ENCODE measurements at places on chromosomes 4 and X.
A peak's percentile ranks its signal among the peaks of the same experiment; 100 is the strongest.

GRCh38 chrX:54042609-54043021 is 1.7 kb downstream of the PHF8 start:
- DNase-seq = peak; percentile 51

DNA sequence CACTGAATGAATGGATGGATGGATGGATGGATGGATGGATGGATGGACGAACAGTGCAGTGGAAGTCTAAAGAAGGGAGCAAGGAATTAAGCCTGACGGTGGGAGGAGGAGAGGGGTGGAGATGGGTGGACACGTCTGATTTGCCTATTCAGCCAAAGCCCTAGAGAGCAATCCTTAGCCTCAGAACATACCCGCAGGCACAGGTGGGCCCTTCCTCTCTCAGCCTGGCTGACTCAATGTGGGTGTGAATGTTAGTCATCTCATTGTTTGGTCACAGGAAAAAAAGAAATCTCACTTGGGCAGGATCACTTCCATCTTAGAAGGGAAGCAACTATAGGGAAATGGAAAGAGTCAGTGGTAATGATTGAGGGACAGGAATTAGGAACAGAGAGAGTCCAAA is 165.9 kb downstream of the PJA1 start:
- DNase-seq = no peak

DNA sequence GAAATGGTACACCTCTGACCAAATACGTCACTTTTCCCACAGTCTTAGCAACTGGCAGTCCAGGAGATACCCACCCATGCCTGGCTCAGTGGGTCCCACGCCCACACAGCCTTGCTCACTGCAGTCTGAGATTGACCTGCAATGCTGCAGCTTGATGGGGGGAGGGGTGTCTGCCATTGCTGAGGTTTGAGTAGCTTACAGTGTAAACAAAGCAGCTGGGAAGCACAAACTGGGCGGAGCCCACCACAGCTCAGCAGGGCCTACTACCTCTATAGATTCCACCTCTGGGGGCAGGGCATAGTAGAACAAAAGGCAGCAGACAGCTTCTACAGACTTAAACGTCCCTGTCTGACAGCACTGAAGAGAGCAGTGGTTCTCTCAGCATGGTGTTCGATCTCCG is 52.7 kb downstream of the AMER1 start:
- no peak for DNase-seq

GRCh38 chr4:155612074-155612473 is 54.6 kb upstream of the GUCY1A1 start:
- no peak for DNase-seq

DNA sequence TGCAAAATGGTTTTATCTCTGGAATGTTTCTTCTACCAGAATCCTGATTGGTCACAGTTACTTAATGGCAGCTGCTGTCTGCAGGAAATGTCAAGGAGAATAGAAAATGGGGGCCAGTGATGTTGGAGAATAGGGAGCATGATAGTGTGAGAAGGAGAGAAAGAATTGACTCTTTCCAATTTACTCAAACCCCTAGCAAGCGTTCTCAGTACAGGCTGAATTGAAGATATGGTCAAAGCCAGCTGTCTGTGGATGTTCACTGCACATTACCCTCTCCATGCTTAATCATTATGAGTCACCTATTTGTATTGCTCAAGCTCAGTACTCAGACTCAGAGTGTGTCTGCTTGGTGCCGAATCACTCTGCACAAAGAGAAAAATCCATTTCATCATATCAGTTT is 57.8 kb upstream of the FAM47B start:
- peak; percentile 83 for DNase-seq

- DNase-seq = no peak
Observed at GRCh38 chrX:5936438-5936837, 292.2 kb downstream of the NLGN4X start.

- no peak for DNase-seq
Observed at GRCh38 chrX:86263526-86263925, 115.3 kb downstream of the DACH2 start.

DNA sequence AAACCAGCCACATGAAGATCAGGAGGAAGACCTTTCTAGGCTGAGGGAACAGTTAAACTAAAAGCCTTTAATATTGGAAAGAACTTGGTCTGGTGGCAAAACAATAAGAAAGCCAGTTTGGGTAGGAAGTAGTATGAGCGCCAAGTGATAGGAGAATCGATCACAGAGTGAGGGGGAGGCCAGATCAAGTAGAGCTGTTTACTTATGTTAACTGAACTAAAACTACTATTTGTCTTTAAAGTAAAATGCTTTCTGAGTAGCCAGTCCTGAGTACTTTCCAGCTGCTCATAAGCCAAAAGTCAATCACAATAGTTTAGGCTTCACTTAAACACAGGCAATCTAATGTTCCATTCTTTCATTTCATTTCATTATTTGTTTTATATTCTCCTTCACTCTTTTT is 62.8 kb upstream of the RPA4 start:
- no peak for DNase-seq

GRCh38 chr4:3468154-3468553 is 5.0 kb downstream of the DOK7 start:
- DNase-seq = no peak

DNA sequence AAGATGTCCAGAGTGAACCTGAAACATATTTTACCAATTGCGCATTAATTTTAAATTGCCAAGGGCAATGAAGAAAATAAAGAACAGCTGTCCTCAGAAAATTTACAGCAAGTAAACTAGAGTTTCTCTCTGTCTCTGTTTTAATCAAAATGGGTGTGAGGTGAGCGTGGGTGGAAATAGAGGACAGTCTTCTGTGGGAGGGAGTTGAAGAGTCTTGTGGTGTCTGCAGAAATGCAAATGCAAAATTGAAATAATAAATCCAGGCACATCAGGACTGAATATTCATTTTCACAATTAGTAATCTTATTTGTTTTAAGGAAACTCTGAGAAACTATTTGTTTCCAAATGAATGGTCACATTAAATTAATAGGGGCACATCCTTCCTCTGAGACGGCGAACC is 192.0 kb downstream of the ARHGAP10 start:
- no peak for DNase-seq

- no peak for DNase-seq
Observed at GRCh38 chrX:132984058-132984650, 25.7 kb upstream of the HS6ST2 start.

- no peak for DNase-seq
Observed at GRCh38 chr4:55259294-55259693, 86.7 kb upstream of the SRD5A3 start.

- no peak for DNase-seq
Observed at GRCh38 chrX:146264763-146265375, 447.2 kb downstream of the SLITRK2 start.

DNA sequence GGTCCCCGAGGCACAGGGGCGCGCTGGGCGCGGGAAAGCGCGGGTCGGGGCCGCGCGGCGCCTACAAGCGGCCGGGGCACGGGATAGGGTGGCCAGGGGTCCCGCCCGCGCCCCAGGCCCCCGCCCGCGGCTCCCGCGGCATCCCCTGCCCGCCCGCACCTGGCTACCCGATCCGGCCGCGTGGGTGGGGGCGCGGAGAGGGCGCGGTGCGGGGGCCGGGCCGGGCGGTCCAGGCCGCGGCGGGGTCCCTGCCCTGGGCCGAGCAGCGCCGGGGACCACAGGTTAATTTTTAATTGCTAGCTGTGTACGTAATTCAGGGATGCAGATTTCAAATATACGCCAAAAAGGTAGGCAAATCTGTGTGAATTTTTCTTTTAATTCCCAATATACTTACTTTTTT is 44.3 kb upstream of the FAM47C start:
- DNase-seq = no peak

DNA sequence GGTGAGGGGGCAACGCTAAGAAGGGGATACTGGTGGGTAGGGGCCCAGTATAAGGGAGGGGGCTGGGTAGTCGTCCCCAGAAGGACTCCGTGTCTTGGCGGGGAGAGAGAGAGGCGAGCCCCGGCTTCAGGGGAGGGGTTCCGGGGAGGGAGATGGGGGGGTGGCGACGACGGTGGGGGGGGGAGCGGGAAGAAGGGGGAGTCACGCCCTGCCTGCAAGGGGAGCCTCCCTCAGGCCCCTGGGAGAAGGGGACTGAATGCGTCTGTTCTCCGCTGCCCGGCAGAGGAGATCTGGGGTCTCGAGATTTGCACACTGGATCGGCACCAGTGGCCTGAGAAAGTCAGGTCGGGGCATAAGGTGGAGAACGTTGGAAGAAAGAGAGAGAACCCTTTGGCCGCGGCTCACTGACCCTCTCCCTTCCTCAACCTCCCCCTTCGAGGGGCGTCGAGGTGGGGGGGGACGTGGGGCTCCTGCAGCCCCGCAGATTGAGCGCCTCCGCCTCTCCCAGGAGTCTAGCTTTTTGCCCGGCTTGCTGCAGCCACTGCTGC is 609 bp upstream of the BCORL1 start:
- DNase-seq = no peak

DNA sequence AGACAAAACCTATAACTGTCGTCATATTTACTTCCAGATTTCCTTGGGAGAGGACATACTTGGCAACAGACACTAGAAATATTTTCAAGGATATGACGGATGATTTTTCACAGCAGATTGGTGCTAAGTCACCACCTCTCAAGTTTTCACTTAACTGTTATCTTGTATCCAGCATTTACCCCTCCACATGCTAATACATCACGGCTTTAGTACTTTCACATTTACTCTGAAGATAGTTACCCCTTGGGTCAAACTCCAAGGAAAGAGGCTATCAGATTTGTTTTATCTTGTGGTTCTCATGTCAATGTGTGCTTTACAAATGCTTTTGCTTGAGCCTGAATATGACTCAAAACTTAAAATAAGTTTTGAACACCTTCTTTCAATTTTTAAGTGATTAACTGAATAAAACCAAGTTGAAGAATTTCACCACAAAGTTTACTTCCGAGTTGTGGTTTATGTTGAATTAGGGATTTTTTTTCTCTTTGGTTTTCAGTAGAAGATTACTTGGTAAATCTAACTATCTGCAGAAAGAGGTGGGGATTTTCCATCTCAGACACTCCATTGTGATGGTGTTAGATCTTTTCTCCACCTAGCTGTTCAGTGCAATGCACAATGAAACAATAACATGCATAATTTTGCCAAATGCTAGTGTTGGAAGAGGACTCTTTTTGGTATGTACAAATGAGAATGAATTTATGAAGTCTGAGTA is 75.4 kb upstream of the FAT1 start:
- DNase-seq = no peak

- DNase-seq = no peak
Observed at GRCh38 chr4:20119141-20119540, 132.6 kb upstream of the SLIT2 start.

GRCh38 chr4:80049402-80049801 is 23.6 kb downstream of the ANTXR2 start:
- DNase-seq = no peak

GRCh38 chr4:138062929-138063328 is 179.2 kb downstream of the SLC7A11 start:
- DNase-seq = peak; percentile 67

GRCh38 chr4:7816771-7817170 is 122.9 kb downstream of the AFAP1 start:
- no peak for DNase-seq

DNA sequence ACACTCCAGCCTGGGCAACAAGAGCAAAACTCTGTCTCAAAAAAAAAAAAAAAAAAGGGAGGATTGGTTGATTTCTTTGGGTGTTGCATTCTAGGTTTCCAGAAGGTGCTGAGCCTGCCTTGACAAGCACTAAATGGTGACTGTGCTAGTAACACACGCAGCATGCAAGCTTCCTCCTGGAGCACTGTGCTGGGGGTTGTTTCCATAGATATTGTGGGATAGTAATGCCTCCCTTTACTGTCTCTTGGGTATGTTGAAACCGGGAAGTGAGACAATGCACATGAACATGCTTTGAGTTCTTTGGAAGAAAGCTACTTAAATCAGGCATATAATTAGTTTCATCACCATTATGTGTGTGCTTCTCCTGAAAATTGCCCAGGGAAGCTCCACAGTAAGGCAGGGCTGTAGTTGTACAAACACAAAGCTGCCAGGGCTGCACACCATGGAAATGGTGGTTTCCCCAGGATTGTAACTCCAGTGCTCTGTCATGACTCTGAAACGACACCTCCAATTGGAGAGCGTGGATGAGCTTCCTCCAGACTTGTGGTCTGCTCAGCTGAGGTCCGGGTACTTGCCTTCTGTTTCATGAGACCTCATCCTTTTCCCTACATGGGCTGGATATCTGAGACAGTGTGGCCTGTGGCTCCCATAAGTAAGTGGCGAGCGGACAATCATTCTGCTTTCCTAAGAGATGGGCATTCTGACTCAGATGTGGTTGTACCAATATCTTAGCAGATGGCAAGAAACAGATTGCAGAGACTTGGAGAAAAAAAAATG is 31.5 kb upstream of the STOX2 start:
- no peak for DNase-seq

DNA sequence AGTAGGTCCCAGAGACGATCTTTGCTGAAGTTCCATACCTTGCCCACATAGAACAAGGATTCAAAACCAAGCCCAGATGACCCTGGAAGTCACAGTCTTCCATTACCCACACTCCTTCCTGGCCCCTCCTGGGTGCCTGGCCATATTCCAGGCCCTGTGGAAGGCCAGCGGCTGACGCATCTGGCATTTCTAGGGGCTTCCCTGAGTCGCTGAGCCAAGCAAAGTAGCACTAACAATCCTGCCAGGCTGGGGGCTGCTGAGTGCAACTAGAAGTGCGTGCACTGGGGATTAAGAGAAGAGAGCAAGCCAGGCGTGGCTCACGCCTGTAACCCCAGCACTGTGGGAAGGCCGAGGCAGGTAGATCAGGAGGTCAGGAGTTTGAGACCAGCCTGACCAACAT is 175.2 kb upstream of the CPEB2 start:
- DNase-seq = no peak

DNA sequence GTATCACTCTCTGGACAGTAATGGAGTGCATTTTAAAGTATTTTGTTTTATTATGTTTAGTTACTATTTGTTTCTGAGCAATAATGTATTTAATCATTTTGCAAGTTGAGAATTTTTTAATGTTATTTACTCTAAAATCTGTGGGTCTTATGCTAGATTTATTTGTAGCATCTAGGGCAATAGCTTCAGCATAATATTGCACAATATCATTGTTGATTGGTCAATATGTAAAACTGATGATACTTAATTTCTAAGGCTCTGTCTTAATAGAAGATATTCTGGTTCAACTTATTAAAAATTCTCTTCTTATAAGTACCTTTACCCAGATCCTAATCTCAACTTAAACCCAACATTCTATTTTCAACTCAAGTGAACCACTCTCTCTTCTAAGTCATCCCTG is 11.5 kb downstream of the SFRP2 start:
- no peak for DNase-seq

DNA sequence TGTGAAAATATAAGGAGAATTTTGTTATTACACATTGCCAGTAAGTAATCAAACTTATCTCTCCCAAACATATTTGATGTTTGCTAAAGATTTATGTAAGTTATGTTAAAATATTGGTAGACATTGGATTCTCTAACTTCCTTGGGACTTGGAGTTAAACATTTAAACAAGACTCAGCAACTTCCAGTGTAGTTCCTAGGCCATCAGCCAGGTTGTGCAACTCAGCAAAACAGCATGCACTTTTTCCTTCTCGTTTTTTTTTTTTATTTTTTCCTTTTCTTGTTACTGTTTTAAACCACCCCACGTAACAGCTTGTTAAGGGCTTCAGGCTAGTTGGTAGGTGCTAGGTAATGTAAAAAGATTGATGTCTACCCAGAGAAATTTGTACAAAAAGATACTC is 510.4 kb downstream of the ANKRD50 start:
- DNase-seq = peak; percentile 19
